Right ventricle myocardium superior (tissue), 1 donor: ENCODE measurements at places on chromosomes 5 and 9. TPM values are rescaled to one million over a fixed set of nuclear protein-coding genes. Genes with fewer than 3 reads are reported as not detected.

MAPKAP1 gene
- 122 TPM for total RNA-seq

PIP5K1B gene
- total RNA-seq = 62.8 TPM

P4HA2 gene
- total RNA-seq = 77.2 TPM

LCN15 gene
- total RNA-seq = not detected

CXCL14 gene
- total RNA-seq = 1.3 TPM

FLT4 gene
- total RNA-seq = 5.6 TPM

PCDHGA3 gene
- 13.0 TPM for total RNA-seq

HRH2 gene
- total RNA-seq = 41.2 TPM

KLF4 gene
- 32.4 TPM for total RNA-seq

KIF12 gene
- total RNA-seq = not detected

GNA14 gene
- total RNA-seq = 1.9 TPM

SERF1A gene
- total RNA-seq = 7.0 TPM

ARID3C gene
- not detected for total RNA-seq

PCAT7 gene
- 0.08 TPM for total RNA-seq

SH3PXD2B gene
- total RNA-seq = 5.3 TPM

DAPK1 gene
- total RNA-seq = 5.3 TPM

C5orf52 gene
- total RNA-seq = not detected

PCDHB4 gene
- total RNA-seq = 1.7 TPM

ABO gene
- total RNA-seq = 2.4 TPM

GPR151 gene
- not detected for total RNA-seq

SLC45A2 gene
- not detected for total RNA-seq

SLC36A3 gene
- not detected for total RNA-seq

TMEM167A gene
- total RNA-seq = 39.9 TPM

ZNF782 gene
- 3.6 TPM for total RNA-seq
